ENCODE measurements at places on chromosomes 16 and 17.

DNA sequence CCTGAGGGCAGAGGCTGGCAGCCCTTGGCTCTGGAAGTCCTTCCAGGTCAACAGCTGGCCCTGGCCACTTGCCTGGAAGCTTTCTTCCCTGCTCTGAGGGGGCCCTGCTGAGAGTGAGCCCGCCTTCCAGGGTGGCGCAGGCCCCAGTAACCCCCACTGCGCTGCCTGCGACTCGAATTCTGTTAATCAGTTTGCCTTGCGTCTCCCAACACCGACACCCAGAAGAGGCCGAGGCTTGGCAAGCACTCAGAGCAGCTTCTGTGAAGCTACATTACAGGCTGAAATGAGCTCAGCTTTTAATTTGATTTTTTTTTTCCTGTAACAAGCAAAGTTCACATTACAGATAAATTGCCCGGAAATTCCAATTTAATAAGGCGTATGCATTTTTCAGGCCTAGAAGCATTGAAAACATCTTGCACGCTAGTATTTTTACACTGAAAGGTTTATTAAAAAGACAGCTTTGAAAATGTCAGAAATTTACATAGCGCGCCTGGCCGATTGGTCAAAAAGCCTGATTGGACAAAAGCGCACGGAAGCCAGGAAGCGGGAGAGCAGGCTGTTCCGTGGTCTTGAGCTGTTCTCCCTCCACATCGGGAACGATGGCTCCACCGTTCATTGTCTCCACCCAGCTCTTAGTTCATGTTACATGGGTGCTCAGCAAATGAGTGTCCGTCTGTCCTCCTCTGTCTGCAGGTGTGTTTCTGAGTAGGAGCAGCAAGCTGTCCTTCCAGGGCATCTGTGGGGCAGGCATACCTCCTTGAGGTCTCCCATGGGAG is 65.5 kb upstream of the HSBP1 start:
- no peak for DNase-seq

DNA sequence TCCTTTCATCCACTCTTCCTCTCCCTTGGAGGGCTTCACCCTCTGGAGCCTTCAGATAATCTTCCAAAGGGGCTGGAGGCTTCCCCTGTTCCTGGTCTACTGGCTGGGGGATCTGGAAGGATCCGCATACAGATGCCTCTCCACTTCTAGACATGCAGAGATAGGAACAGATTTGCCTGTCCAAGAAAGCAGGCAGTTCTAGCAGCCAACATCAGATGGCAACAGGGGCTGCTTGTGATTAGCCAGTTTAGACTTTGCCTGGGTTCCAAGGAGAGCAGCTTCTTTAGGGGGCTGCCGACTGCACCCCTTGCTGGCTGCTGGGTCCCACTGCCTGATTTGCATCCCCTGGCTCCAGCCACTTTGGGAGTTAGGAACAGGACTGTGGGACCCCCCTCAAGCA is 6.2 kb upstream of the CD300A start:
- no peak for DNase-seq

- DNase-seq, result no peak
Observed at GRCh38 chr17:19387921-19388521, 1.0 kb upstream of the MFAP4 start.

GRCh38 chr16:75218256-75219076 is at the start of gene CTRB1:
TSS of gene CTRB1 (plus strand) at chr16:75218988. CDS start at chr16:75219008, 20 bp downstream.
- DNase-seq, result no peak

DNA sequence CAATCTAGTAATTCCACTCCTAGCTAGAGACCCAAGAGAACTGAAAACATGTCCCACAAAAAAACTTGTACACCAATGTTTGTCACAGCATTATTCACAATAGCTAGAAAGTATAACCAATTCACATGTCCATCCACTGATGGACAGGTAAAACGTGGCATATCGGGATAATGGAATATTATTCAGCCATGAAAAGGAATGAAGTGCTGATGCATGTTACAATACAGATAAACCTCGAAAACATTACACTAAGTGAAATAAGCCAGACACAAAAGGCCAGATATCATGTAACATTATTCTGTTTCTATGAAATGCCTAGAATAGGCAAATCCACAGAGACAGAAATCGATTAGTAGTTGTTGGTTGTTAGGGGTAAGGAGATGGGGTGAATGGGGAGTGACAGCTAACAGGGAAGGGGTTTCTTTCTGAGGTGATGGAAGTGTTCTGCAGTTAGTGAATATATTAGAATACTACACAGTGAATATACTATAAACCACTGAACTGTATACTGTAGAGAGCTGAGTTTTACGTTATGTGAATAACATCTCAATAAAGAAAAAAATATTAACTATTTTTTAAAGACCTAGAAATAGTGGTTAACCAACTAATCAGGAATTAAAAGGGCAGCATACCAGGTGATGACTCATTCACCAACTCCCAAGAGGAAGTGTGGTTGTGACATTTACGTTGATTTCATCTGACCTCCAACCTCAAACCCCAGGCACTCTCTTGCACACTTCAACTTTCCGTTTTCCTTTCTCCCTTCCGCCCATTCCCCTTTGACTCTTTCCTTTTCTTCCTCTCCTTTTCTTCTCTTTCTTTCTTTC is 48.6 kb downstream of the GAS7 start:
- DNase-seq, result no peak

DNA sequence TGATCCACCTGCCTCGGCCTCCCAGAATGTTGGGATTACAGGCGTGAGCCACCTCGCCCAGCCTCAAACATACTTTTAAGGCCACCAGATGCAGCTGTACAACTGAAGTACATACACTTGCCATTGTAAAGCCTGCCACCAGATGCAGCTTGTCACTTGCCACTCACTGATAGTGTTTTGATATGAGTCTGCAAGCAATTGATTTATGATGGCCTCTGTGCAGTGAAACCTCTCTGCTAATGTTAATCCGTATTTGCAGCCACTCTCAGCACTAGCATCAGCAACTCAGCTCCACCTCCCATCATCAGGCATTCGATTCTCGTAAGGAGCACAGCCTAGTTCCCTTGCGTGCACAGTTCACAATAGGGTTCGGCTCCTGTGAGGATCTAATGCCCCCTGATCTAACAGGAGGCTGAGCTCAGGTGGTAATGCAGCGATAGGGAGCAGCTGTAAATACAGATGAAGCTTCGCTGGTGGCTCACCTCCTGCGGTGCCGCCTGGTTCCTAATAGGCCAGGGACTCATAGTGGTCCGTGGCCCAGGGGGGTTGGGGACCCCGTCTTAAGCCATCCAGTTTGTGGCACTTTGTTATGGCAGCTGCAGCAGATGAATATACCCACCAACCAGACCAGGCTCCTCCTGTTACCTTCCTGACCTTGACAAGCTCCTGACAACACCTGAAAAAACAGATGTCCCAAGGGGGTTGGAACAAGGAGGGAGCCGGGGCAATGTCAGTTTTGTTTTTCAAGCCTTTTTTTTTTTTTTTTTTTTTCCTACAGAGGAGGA is 1.3 kb upstream of the HERPUD1 start:
- peak; percentile 43 for DNase-seq

DNA sequence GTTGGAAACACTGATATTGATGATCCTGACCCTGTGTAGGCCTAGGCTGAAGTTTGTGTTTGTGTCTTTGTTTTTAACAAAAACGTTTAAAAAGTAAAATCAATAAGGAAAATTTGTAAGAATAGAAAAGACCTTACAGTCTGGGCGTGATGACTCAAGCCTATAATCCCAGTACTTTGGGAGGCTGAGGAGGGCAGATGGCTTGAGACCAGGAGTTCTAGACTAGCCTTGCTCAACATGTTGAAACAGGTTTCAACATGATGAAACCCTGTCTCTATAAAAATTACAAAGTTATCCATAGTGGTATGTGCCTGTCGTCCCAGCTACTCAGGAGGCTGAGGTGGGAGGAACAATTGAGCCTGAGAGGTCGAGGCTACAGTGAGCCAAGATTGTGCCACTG is 18.3 kb upstream of the TOM1L1 start:
- no peak for DNase-seq

DNA sequence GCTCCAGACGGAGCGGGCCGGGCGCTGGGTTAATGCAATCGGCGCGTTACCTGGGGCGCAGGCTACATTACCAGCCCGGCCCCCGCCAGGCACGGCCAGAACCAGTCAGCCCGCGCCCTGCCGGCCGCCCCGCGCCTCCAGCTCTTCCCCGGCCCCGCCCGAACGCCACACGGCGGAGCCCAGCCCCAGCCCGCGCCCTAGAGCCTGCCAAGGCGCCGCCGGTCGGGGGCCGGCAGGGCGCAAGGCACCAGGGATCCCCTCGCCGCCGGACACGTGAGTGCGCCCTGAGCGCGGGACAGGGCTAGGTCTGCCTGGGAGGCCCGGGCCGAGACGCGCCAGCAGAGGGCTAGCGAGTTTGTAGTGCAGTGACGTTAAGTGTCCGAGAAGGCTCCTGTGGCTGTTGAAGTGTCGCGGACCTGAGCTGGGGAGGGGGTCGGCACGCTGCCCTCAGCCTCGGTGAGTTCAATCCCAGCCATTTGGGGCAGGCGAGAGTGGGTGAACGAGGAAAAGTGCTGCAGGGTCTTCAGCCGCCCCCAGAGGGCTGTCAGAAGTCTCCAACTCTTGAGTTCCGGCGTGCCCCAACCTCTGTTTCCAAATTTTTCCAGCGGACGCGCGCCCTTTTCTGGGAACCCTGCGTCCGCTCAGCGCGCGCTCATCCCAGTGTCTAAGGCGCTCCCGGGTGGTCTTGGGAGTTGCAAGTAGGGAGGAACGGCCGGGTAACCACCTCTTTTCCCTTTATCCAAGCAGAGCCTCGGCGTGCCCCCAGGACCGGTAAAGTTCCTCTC is at the start of gene SLC6A2:
Gene SLC6A2 (plus strand): TSS at position 92 of the 785 bp plus-strand sequence. CDS start 707 bp downstream, outside the sequence.
- DNase-seq, result no peak

All from NCI-H510A (cell line).